Stimulated activated CD4-positive, alpha-beta T cell treated with anti-CD3 and anti-CD28 coated beads, Interleukin-4, amount 100 ng/mL, for 48 hours (primary cell): ENCODE measurements at places on chromosomes 16 and 17.

- DNase-seq = no peak
Measured at GRCh38 chr17:8382052-8382879, 727 bp downstream of the RPL26 start.

GRCh38 chr16:50478075-50478772 lies 70.0 kb upstream of the NKD1 start:
- DNase-seq = no peak

DNA sequence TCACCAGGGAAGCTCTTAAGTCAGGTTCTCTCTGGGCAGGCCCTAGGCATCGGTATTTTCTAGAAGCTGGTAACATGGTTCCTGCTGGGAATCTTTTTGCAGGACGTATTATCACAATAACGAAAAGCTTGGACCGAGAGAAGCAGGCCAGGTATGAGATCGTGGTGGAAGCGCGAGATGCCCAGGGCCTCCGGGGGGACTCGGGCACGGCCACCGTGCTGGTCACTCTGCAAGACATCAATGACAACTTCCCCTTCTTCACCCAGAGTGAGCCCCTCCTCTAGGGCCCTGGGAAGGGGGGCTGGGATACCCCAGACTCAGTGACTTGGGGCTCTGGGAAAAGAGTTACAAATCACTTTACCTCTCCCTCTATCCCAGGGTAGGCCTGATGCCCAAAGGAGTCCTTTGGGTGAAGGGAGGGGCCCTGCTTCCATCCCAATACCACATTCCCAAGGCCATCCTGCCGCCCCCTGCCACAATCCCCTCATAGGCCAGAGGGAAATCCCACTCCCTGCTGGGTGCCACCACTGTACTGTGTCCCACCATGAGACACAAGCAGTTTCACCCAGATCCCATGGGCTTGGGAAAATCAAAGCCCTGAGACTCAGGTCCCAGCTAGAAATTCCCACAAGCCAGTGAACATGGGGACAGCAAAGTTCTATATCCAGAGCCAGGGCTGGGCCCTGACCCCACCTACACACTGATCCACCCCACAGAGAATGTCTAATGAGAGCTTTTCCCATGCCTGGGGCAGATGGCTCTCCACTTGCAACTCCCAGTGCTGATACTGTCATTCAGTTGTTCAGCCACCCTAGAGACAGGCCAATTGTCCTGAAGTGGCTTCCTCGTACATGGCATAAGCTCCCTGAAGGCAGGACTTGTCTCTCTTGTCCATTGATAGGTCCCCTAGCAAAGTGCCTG lies 23.0 kb downstream of the CDH5 start:
- no peak for DNase-seq

DNA sequence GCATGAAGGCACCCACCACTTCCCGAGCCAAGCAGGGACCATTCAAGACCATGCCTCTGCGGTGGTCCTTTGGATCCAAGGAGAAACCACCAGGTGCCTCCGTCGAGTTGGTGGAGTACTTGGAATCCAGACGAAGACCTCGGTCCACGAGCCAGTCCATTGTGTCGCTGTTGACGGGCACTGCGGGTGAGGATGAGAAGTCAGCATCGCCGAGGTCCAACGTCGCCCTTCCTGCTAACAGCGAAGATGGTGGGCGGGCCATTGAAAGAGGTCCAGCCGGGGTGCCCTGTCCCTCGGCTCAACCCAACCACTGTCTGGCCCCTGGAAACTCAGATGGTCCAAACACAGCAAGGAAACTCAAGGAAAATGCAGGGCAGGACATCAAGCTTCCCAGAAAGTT lies 63.4 kb downstream of the DHRS7C start:
- no peak for DNase-seq

DNA sequence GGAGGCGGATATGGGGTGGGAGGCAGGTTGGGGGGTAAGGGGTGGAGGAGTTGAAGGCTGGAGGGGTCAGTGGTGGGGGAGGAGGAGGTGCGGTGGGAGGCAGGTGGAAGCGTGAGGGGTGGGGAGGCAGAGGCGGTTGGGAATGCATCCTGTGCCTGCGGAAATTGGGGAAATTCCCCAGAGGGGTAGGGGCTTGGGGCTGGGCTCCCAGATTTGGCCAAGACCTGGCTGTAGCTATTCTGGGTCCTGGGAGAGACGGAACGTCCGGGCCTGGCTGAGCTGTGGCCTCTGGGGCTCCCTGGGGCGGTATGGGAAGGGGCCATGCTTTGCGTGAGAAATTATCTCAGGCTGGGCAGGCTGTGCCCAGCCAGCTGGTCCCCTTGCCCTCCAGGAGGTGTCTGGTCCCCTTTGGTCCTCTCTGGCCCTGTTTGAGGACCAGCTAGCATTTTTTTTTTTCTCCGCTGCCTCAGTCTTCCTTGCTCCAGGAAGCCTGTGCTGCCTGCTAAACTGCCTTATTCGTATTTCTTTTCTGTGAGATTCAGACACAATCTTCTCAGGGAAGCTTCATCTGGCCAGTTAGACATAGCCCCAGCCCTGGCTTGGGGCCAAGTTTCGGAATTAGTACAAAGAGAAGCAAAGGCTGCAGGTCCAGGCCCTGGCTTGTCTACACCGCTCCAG lies 7.3 kb upstream of the TRPV2 start:
- no peak for DNase-seq

DNA sequence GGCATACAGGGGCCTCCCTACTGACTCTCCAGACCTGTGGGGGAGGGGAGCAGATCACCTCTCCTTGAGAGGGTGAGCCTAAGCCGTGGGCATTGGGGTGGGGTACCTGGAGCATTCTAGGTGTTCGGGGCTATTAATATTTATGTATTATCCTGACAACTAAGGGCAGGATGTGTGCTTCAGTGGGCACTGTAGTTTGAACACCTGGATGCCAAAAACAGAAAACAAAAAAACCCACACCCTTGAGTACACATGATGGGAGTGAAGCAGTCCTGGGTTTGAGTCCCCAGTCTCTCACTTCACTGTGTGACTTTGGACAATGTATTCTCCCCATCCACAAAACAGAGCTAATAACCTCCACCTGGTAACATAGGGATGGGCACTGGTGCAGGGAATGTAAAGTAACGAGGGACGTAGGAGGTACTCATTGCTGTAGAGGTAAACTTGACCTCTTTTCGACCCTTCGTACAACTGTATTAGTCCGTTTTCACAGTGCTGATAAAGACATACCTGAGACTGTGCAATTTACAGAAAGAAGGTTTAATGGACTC lies 257.8 kb downstream of the CPPED1 start:
- DNase-seq = no peak

GRCh38 chr16:67169642-67170167 lies 633 bp upstream of the NOL3 start:
- DNase-seq = no peak

DNA sequence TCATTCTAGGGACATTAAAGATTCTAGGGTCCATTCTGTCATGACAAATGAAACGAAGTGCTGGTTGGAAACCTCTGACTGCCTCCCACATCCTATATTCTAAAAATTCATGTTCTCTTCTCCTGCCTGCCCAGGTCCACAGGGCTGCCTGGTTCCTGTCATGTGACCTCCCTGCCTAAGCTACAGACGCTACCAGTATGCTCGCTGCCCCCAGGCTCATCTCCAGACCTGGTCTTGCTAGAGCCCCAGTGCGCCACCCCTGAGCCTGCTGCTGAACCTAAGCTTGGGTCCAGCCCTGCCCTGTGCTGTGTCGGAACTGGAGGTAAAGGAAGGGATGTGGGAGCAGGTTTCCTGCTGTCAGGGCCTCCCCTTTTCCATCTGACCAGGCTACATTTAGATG lies 231.6 kb upstream of the CDH5 start:
- DNase-seq = no peak

- DNase-seq = no peak
Measured at GRCh38 chr17:67751101-67752074, 33.7 kb downstream of the NOL11 start.

GRCh38 chr17:47989700-47990099 lies 18.8 kb downstream of the CDK5RAP3 start:
- no peak for DNase-seq

GRCh38 chr17:3799181-3799945 lies 1.6 kb downstream of the ITGAE start:
- no peak for DNase-seq

DNA sequence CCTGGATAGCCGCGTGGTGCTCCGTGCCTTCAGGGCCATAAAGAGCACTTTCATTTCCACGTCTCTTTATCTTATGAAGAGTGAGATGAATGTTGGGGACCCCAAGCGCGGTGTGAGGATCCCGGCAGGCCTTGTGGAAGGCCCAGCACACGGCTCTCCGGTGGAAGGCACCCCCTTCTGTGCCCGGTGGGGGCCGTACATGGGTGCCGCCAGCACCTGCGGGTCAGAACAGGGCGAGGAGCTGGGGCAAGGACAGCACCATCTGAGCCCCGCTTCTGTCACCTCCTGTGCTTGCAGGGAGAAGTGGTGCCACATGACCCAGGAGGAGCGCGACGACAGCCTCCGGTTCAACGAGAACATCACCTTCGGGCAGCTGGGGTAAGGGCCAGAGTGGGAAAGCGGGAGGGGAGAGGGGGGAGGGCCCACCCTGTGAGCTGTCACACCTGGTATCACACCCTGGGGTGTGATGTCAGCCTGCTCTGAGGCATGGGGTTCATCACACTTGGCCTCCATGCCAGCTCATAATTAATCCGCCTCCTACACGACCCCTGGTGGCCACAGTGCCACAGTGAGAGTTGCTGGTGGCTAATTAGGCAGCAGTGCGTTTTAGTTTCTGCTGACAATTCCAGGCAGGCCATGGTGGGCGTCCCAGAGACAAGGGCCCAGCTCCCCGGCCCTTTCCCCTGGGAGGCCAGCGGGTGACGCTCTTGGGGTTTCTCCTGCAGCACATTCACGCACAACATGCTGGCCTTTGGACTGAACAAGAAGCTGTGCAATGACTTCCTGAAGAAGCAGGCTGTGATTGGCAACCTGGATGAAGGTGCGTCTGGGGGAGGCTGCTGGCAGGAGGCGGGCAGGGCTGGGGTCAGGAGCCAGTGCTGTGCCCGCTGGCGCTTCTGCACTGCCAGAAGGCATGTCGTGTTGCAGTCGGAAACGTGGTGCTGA lies 25.7 kb downstream of the CIBAR2 start:
- DNase-seq = peak; percentile 61

- DNase-seq = no peak
Measured at GRCh38 chr16:54817432-54817831, 113.2 kb upstream of the IRX5 start.

GRCh38 chr17:4144422-4144747 lies 1.4 kb downstream of the CYB5D2 start:
- no peak for DNase-seq

- DNase-seq = no peak
Measured at GRCh38 chr16:22220714-22221113, 14.6 kb downstream of the EEF2K start.

GRCh38 chr17:29146369-29146972 lies 33.7 kb downstream of the MYO18A start:
- DNase-seq = no peak

DNA sequence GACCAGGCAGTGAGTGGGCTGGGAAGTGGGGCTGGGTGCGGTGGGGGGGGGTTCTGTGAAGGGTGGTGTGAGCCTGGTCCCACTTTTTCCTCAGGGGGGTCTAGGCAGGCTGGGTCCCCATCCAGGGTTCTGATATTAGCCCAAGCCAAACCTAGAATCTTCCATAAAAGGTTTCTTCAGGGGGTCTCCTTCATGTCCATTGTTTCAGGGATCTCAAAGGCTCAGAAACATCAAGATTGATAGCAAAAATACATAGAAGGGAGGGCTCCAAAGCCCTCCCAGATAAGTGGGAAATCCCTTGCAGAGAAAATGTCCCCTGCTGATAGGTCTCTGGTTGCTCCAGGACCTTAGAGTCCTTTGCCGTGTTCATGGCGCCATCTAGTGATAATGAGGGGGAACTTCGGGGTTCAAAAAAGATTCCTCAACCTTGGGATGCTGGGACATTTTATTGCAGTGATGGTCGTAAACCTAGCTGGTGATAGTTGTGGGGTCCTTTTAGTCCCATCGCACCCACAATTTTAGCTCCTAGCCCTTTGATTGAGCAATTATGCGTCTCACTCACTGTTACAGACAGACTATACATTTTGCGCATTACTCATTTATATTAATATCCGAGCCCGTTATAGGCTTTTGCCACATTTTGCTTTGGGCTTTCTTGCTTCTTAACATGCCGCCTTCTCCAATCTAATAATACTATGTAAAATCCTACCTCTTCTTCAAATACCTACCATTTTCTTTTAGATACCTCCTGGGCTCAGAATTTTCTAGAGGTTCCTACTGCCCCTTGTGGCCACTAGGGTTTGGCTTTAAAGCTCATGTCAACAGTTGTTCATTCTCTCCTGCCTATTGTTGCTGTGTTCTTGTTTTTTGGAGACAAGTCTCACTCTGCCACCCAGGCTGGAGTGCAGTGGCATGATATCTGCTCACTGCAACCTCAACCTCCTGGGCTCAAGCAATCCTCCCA lies 35.1 kb downstream of the IGF2BP1 start:
- peak; percentile 27 for DNase-seq

- no peak for DNase-seq
Measured at GRCh38 chr17:81237591-81238489, 1.0 kb downstream of the TEPSIN start.

DNA sequence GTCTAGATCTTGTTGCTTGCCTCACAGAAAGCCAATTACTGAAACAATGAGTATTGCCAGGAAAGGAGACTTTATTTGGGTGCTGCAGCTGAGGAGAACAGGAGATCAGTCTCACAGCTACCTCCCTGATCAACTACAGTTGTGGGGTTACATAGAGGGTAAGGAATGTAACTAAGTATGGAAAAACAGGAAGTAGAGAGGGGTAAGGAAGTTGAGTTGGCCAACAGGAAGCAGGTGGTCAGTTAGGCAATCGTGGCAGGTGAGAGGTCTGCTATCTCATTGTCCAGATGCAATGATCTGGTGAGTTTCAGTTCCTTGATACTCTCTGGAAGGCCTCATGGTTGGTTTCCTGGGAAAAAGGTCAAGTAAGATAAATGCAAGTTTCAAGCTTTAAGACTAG lies 333.1 kb upstream of the GOT2 start:
- DNase-seq = no peak

DNA sequence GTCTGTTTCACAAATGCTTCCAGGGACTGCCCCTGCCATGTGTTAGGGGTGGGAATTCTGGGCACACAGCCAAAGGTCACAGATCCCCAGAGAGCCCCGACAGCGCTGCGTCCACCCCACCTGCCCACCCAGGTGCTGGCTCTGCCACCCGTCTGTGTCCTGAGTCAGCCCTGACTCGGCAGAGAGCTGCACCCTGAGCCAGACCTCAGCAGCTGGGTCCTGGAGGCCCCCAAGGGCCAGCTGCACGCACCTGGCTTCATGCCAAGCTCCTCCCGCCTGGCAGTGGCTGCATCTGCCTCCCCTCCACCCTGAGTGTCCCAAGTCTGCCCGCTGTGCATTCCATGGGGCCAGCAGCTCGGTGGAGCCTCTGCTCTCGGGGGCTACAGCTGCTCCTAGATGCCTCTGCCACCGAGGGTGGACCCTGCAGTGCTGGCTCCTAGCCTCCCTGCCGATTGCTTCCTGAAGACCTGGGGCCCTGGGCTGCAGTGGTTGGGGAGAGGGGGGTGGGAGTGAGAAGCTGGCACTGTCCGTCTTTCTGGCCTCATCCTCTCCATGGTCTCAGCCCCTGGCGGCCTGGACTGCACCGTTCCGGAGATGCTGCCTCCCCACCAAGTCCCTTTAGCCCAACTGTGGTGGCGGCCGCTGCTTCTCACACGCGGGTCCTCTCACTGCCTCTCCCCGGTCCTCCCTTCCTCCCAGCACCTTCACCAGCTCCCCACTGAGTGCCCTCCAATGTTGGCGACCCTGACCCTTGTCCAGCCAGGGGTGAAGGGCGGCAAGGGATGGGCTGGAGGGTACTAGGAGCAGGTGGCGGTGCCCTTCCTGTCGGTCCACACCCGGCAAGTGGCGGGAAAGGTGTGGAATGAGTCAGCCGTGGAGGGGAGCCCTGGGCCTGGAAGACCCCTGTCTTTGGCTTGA lies 3.0 kb downstream of the SECTM1 start:
- no peak for DNase-seq

- DNase-seq = no peak
Measured at GRCh38 chr17:48646183-48647102, 20.3 kb upstream of the HOXB9 start.
